Smooth muscle cell of bladder (primary cell): ENCODE measurements at places on chromosomes 4 and X. TPM values are rescaled to one million over a fixed set of nuclear protein-coding genes. Genes with fewer than 3 reads are reported as not detected.

DIPK2B gene
- total RNA-seq: 0.18 TPM in 1 of 2 replicates, not detected in the other

BANK1 gene
- 0.57 and 0.65 TPM in 2 replicates for total RNA-seq

SNCA gene
- 43.2 and 142 TPM in 2 replicates for total RNA-seq

P2RY8 gene
- not detected in 2 replicates for total RNA-seq
